ENCODE measurements at places on chromosomes 1 and 21. TPM values are rescaled to one million over a fixed set of nuclear protein-coding genes. Genes with fewer than 3 reads are reported as not detected.

The TMEM51 gene
- total RNA-seq: 48.1 TPM

DNA sequence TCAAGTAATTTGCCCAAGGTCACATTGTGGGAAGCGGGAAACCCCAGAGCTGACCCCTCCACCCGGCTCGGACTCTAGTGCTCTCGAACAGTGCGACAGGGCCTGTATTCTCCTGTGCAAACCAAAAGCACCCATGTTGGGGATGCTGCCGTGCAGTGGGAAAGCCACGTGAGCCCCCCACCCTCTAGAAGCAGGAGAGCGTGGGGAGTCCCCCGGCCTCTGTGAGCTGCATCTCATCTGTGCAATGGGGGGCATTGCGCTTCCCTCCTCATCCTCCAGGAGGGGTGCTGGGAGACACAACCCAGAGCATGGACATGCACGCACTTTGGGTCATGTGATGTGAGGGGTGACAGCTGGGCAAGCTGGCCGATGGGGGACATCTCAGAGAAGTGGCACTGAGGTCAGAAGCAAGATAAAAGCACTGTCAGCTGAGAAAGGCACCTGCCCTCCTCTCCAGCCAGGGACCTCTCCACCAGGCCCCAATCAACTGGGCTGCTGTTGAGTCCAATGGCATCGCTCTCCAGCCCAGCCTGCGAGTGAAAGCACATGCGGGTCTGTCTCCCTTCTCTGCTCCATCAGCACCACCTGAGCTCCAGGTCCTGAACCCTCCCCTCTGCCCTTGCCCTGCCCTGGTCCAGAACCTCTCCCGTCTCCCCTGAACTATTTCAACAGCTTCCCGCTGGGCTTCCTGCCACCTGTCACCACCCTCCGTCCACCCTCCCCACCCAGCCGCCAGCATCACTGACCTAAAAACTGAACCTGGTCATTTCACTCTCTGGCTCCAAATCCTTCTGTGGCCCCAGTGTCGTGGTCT is 76.4 kb upstream of the IFFO2 start:
- no peak for DNase-seq

GRCh38 chr21:35585155-35585554 is 475.2 kb downstream of the SETD4 start:
- DNase-seq: no peak

DNA sequence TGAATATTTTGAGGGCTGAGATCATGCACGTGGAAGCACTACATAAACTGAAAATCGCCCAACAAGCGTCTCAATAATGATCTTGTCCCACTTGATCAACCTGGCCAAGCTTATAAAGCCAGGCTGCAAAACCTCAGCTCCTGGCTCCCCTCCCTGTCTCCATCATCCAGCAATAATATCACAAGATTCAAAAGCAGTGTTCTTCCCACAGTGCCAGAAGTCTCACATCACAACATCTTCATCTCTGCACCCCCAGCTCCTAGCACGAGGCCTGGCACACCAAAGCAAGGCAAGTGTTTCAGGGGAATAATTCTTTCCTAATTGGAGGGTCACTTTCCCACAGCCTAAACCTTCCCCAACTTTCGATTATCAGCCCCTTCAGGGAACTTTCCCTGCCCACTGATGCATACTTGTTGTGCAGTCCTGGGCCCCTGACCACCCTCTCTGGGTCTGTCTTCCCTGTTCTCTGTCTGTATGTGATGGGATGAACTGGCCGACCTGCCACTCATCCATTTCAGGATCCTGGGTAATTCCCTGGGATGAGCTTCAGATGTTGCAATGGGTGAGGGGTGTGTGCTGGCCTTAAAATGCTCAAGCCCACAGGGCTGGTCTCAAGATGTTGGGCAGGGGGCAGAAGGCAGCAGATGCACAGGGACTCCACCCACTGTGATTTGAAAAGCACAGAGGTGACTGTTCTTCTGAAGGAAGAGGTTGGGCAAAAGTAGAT is 129.0 kb downstream of the DMRTB1 start:
- no peak for DNase-seq

GRCh38 chr1:157137408-157138219 is 581 bp downstream of the ETV3 start:
- no peak for DNase-seq
